ENCODE measurements at places on chromosomes 11 and 22.

- DNase-seq, result no peak
Measured at GRCh38 chr22:17783312-17783711, 9.0 kb upstream of the BID start.

- no peak for DNase-seq
Measured at GRCh38 chr11:17548444-17548843, 1.4 kb downstream of the OTOG start.

DNA sequence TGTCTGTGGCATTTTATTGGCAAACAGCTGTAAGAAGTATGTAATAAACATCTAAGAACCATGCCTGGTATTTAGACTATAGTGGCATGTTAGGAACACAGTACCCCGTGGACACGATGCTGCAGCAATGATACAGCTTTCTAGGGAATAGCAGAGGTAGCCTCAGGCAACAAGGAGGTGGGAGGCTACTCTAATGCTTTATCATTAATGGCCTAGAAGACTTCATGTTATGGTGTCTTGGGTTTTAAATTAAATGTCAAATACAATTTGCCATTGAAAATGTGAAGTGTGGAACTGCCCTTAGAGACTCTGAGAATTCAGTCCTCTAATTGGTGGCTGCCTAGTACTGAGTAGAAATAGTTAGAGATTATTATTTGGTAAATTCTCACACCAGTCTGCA, 516.9 kb downstream of the CNTN5 start:
- DNase-seq, result no peak

DNA sequence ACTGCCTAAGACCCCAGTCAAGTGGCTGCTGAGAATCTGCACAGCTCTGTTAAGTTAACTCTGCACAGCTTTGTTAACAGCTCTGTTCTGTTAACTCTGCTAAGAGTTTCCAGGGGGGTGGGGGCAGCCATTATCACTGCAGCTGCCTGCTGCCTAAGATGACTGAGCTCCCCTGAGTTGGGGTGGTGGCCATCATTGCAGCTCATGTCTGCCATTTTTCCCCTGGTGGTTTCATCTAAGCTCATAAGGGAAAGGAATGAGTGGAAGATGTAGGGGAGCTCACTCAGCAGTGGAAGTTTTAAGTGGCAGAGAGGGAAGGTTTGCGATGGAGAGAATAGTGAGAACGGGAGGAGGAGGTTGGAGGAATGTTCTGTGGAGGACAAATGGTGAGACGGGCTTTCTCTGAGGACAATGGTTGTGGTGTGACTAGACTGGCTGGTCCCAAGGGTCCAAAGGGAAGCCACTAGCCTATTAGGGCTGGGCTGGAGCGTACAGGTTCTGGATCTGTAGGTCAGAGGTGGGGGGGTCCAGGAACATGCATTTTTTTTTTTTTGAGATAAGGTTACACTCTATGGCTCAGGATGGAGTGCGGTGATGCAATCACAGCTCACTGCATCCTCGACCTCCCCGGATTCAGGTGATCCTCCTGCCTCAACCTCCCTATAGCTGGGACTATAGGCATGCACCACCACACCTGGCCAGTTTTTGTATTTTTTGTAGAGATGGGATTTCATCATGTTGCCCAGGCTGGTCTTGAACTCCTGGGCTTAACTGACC, 13.5 kb upstream of the PLET1 start:
- no peak for DNase-seq

GRCh38 chr11:14703731-14704130, 60.1 kb downstream of the PDE3B start:
- no peak for DNase-seq

DNA sequence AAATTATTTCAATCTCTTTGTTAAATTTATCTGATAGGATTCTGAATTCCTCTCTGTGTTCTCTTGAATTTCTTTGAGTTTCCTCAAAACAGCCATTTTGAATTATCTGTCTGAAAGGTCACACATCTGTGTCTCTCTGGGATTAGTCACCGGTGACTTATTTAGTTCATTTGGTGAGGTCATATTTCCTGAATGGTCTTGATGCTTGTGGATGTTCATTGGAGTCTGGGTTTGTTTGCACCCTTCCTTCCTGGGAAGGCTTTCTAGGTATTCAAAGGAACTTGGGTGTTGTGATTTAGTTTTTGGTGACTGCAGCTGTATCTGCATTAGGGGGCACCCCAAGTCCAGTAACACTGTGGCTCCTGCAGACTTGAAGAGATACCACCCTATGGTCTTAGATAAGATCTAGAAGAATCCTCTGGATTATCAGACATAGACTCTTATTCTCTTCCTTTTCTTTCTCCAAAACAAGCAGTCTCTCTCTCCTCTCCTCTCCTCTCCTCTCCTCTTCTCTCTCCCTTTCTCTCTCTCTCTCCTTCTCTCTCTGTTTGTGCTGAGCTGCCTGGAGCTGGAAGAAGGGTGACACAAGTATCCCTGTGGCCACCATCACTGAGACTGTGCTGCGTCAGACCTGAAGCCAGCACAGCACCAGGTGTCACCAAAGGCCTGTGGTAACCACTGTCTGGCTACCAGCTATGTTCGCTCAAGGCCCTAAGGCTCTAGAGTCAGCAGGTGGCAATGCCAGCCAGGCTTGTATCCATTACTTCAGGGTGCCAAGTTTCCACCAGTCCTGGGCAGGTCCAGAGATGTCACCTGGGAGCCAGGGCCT, 3.3 kb upstream of the HEPN1 start:
- no peak for DNase-seq

GRCh38 chr11:76773921-76774361, 9.2 kb upstream of the TSKU start:
- no peak for DNase-seq

GRCh38 chr11:67504005-67504949, 886 bp downstream of the PITPNM1 start:
- DNase-seq, result no peak

GRCh38 chr22:43917521-43917920, 6.1 kb upstream of the PNPLA3 start:
- DNase-seq, result no peak

GRCh38 chr11:15875943-15876342, 480.4 kb downstream of the SOX6 start:
- DNase-seq, result no peak

GRCh38 chr22:46335201-46336118, at the start of gene TRMU:
TSS of gene TRMU (plus strand) at chr22:46335714. CDS start at chr22:46335765, 51 bp downstream.
- DNase-seq, result peak; percentile 85

- DNase-seq, result no peak
Measured at GRCh38 chr11:5246772-5247471, 2.7 kb downstream of the HBG1 start.

- peak; percentile 67 for DNase-seq
Measured at GRCh38 chr22:39300186-39300830, 19.1 kb downstream of the RPL3 start.

DNA sequence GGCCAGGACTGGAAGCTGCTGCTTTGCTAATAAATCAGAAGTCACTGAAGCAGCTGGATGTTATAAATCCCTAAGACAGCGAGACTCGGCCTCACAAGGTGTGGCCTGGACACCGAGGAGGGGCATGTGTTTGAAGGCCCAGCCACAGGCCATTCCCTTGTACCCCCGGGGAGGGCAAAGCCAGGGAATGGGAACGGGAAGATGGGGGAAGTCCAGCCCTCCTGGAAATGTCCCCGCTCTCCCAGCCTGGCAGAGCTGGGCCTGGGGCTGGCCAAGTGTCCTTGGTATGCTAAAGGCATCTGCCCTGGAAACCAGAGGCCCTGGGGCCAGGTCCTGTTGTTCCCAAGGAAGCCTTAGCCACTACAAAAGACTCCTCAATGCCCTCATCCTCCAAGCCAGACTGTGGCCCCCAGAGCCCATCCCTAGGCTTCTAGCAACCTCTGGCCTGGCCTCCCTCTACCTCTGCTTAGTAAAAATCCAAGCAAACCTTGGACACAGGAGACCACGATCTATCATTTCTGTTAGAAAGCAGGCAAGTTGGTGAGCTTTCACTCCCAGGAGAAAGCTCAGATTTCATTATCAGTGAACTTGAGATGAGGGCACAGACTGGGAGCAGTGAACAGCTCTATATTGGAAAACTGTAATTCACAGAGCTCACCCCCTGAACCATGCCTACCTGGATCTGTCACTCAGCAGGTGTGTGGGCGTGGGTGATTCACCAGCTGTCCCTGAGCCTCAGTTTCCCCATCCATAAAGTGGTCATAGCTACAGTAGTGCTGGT, 11.0 kb downstream of the CHST1 start:
- peak; percentile 60 for DNase-seq

GRCh38 chr11:134372961-134373360, 39.1 kb downstream of the B3GAT1 start:
- DNase-seq, result peak; percentile 31

DNA sequence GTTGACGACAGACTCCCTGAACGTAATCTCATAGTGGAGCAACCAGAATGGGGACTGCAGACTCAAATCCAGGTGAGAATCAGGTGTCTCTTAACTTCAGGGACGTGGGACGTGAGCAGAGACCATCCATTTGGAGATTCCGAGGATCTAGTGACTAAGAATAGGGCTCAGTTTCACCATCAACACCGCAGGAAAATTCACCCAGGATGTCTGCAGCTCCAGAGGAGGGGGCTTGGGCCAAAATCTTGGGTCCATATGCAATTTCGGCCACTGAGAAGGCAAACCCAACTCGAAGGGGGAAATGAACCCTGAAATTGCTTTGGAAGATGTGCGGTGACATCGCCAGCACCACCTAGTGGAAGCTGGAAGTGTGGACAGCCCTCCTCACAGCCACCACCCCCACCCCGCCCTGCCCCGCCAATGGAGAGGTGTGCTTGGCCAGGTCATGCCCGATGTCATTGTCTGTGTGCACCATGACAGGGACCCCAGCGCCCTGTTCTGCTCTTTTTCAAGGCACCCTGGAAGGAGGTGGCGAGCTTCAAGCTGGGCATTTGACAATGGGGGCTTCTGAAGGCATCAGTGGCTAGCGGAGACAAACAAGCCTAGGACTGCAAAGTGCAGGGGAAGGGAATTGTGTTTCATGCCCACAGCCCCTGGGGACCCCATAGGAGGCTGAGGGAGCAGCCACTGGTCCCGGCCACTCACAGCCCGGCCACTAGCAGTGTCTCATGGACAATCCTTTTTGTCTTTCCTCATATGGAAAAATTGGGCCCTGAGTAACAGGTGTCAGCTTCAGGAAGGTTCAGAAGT, 24.8 kb downstream of the APOL1 start:
- DNase-seq, result peak; percentile 52

GRCh38 chr11:118892514-118892913, 8.8 kb downstream of the CXCR5 start:
- DNase-seq, result no peak

GRCh38 chr22:41446057-41446501, 522 bp downstream of the TOB2 start:
- no peak for DNase-seq

DNA sequence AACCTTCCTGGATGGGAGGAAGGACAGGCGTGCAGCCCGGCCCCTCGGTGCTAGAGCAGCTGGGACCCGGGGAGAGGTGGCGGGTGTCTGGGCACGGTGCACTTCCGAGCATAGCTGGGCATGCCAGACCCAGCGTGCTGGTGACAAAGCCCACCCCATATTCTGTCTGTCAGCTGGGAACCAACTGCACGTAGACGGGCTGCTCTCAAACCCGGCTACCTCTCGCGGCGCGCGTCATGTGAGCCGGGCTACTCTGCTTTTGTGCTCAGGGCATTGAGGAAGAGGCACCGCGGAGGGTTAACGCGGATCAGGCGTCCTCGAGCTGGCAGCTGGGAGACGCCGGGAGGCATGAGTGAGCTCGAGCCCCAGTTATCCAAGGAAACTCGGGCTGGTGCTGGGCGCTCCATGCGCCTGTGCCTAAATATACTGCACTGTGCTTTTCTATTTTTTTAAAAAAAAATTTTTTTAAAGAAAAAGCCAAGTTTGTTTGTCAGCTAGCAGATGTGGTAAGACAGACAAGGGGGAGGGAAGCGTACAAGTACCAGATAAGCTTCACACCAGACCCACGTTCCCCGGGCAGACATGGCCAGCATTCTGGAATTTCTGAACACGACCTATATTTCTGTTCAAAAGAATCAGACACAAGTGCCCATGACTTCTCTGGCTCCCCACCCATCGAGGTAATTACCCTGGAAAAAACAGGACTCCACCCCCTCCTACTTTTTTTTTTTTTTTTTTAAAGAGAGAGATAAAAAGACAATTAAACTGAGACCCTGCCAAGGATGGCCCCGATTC, 425.6 kb downstream of the SHANK2 start:
- DNase-seq, result peak; percentile 51

DNA sequence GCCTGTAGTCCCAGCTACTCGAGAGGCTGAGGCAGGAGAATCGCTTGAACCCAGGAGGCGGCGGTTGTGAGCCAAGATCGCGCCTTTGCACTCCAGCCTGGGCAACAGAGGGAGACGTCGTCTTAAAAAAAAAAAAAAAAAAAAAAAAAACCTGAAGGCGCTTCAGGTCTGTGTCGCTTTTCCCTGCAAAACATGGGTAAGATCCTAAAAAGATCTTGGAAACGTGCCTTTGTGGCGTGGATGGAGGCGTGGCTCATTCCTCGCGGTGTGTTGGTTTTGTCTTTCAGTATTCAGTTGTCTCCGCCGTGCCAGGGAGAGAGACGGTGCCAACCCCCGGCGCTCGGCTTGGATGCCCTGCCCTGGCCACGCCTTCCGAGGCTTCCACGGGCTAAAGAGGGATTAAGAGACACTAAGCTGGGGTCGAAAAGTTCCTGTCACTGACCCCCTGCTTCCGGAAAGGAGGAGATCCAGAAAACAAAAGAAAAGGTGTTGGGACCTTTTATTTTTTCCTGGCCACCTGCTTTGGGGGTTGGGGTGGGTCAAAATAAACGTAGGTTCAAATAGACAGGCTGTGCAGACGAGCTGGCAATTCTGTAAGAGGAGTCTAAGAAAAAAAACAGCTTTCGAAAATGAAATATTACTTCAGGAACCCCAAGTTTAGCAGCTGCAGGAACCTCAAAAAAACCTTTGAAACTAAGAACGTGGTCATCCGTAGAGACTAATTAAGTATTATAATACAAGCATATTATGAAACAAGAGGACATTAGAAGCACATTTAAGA, 1.1 kb upstream of the SLC35F2 start:
- no peak for DNase-seq

DNA sequence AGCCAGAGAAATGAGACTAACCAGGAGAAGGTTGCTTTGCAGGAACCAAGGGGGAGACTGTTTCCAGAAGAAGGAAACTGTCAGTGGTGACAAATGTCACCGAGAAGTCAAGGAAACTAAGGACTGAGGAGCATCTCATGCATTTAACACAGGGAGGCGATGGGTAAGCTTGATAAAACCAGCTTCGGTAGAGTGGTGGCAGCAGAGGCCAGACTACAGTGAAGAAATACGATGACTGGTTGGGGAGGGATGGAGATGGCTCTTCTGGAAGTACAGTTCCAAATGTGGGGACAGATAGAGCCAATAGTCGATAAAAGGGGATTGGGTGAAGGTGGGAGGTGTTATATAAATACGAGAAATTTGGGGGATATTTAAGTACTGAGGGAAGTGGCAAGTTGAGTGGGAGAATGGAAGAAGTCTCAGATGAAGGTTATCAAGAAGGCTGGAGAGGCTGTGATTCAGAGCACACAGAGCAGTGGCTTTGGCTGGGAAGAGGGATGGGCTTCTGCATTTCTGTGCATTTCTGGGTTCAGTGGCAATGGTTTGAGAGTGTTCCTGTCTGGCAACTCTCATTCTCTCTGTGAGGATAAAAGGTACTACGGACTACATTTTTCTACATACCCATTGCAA, 29.2 kb downstream of the SC5D start:
- peak; percentile 81 for DNase-seq

All from globus pallidus (tissue), 1 donor.